ENCODE measurements at places on chromosomes 1 and 21.

DNA sequence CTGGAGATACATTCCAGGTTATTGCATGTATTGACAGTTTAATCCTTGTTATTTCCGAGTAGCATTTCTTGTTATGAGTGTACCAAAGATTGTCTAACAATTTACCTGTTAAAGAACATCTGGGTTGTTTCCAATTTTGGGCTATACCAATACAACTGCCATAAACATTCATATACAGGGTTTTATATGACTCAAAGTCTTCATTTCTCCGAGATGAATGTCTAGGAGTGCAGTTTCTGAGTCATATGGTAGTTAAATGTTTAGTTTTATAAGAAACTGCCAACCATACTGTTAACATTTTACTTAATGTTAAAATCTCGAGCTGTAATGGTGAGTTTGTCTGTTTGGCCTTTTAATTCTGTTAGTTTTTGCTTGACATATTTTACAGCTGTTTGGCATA lies 10.0 kb downstream of the RAB4A start:
- peak; percentile 74 for DNase-seq

DNA sequence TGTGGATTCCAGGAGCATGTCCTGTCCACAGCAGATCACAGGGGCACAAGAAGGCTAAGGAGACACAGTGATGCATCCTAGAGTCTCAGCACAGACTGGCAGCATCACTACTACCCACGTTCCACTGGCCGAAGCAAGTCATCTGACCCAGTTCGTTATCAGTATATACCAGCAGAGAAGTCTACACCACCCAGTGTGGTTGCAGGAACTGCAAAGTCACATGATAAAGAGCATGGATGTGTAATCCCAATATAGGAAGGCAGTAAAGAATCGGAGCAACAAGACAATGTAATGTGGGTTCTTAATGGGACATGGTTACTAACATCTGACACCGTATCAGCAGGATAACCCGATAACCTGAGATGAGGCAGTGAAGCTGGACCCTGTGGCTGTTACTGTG lies 246.6 kb downstream of the RRAGC start:
- no peak for DNase-seq

- DNase-seq, result no peak
Observed at GRCh38 chr1:98502937-98503336, 158.6 kb upstream of the SNX7 start.

- no peak for DNase-seq
Observed at GRCh38 chr1:21670059-21670881, 1.1 kb upstream of the RAP1GAP start.

GRCh38 chr1:115184260-115184950 lies 95.1 kb upstream of the TSPAN2 start:
- DNase-seq, result peak; percentile 34

GRCh38 chr1:206970446-206970845 lies at the start of gene FCAMR:
TSS of gene FCAMR (minus strand) at chr1:206970460. CDS start at chr1:206970125, 335 bp downstream.
- DNase-seq, result no peak

DNA sequence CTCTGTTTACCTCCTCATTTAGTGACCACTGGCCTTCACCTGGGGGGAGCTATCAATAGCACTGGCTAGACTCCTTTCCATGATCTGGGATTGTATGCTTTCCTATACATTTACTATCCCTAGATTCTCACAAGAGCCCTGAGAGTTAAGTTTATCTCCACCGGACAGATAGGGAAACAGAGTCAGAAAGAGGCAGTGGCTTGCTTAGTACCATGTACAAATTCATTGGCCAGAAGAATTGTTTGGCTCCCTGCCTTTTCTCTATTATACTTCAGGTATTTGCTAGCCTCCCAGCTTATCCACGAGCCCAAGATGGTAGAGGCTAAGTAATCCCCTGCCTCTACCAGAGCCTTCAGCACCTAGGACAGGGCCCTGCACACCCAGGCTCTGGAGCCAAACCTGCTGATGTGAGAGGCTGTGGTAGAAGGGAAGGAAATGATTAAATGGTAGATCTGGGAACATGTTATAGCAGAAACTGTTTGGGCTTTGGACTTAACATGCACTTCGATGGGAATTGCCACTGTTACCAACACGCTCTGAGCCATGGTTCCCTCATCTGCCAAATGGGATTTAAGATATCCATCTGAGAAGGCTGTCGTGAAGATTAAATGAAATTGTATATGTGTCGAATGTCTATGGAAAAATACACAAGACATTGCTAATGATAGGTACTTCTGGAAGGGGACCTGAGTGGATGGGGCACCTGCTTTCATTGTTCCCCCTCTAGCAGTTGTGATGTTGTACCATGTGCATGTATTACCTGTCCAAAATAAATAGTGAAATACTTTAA lies 3.1 kb upstream of the BLACAT1 start:
- DNase-seq, result peak; percentile 38

DNA sequence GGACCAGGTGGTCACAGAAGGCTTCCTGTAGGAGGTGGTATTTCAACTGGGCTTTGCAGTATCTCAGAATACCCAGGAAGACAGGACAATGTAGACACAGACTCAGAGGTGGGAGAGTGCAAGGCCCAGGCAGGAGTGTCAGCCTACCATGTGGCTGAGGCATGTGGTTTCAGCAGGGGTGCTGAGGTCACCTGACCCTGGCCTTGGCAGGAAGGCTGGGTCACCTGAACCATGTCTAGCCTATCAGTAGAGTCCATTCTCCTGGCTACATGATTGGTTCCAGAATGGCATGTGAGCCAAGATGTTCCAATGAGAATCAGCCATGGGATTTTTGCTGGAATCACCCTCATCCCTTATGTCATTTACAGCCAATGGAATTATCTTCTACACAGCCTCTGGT lies 169.4 kb downstream of the ACTL8 start:
- no peak for DNase-seq

DNA sequence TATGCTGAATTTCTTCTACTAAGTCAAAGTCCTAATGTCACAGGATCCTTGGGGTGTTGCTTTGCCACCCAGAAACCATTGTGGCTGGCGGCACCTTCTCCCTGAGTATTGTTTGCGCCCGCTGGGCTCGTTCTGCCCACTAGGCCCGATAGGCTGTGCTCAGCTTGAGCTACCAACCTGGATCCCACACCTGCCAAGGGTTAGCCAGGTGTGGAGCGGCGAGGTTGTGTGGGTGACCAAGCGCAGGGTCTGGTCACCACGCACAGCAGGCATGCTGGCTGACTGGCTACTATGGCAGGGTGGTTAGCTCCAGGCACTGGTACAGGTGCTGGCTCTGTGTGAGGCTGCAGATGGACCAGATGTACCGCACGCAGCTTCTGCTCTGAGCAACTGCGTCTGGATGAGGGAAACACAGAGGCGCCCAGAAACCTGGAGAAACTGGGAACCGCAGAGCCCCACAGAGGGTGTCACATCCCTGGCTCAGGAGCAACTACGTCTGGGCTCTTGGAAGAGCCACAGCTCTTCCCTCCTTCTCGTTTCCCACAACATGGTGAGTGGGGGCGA lies 50.3 kb upstream of the SCYL3 start:
- DNase-seq, result no peak
